ENCODE measurements at places on chromosomes 12 and 14. TPM values are rescaled to one million over a fixed set of nuclear protein-coding genes. Genes with fewer than 3 reads are reported as not detected.

ZBTB39 gene
- total RNA-seq, result 5.9 TPM

MYBPC1 gene
- total RNA-seq, result not detected

SRRM4 gene
- total RNA-seq, result not detected

SVOP gene
- not detected for total RNA-seq

SYCP3 gene
- total RNA-seq, result not detected

KCNC2 gene
- total RNA-seq, result not detected

OVCH1 gene
- total RNA-seq, result not detected

VWF gene
- total RNA-seq, result 0.42 TPM

DYRK2 gene
- 13.3 TPM for total RNA-seq

GPR84 gene
- not detected for total RNA-seq

SLC11A2 gene
- 17.0 TPM for total RNA-seq

FAM181A gene
- total RNA-seq, result not detected

FOXN4 gene
- not detected for total RNA-seq

SRP54 gene
- total RNA-seq, result 62.6 TPM

BATF gene
- total RNA-seq, result not detected

KRT80 gene
- 71.8 TPM for total RNA-seq

C12orf56 gene
- not detected for total RNA-seq

OSGEP gene
- 25.0 TPM for total RNA-seq

ANAPC7 gene
- total RNA-seq, result 60.4 TPM
